ENCODE measurements at places on chromosomes 1 and 21. TPM values are rescaled to one million over a fixed set of nuclear protein-coding genes. Genes with fewer than 3 reads are reported as not detected.
A peak's percentile ranks its signal among the peaks of the same experiment; 100 is the strongest.

DNA sequence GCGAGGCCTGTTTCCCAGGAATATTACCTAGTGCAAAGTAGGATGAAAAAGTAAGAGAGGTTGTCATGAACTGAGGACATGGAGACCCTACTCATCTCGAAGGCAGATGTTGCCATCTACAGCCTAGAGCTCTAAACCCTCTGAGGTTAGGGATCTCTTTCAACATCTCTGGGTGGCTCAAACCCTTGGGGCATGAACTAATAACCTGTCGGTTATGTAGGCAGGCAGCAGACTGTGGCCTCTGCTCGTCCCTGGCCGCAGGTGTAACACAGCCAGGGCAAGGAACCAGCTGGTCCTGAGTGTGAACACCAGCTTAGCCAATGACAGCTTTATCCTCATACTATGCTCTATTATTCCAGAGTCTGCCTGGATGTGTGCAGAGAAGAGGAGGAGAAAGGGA is 13.2 kb downstream of the CAPZB start:
- DNase-seq: no peak

The AGMAT gene
- polyA plus RNA-seq: 0.53 TPM

GRCh38 chr1:210344706-210345105 is 16.0 kb downstream of the HHAT start:
- DNase-seq: peak; percentile 23

The NUP133 gene
- polyA plus RNA-seq: 18.0 TPM

The SCP2 gene
- 225 TPM for polyA plus RNA-seq

DNA sequence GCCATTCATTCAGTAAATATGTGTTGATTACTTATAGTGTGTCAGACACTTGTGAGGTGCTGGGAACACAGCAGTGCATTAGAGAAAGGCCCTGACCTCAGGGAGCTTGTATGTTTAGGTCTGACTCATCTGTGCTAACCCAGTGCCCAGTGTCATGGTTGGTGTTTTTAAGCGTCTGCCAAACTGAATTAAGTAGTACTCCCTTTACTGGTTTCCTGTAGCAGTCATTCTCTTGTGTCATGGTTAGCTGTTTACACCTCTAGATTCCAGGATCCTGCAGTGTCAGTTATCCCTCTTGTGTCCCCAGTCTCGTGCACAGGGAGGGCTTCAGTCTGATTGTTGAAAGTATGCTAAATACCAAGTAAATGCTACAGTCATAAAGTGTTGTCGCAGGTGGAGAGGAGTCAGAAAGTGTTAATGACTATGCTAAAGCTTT is 14.2 kb downstream of the UCK2 start:
- peak; percentile 51 for DNase-seq

The HRNR gene
- polyA plus RNA-seq: not detected

The PSRC1 gene
- polyA plus RNA-seq: 9.9 TPM

- DNase-seq: no peak
Measured at GRCh38 chr1:113057006-113057405, 16.0 kb upstream of the LRIG2 start.

DNA sequence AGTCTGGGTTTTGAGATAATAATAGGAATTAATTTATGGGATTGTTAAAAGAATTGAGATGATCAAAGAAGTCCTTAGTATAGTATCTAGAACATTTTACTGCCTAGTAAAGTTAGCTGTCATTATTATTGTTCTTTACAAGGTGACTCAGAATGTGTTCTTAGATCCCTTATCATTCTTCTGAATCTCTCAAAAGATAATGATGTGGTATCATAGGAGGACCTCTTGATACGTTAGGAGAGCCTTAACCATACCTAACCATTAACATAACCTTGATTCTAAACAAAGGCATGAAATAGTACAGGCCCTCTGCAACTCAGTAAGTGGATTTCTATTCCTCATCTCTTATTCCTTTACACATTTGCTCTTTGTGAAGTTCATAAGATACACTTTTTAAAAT is 246.6 kb upstream of the CACYBP start:
- DNase-seq: no peak

The TNNT2 gene
- polyA plus RNA-seq: 1.4 TPM

DNA sequence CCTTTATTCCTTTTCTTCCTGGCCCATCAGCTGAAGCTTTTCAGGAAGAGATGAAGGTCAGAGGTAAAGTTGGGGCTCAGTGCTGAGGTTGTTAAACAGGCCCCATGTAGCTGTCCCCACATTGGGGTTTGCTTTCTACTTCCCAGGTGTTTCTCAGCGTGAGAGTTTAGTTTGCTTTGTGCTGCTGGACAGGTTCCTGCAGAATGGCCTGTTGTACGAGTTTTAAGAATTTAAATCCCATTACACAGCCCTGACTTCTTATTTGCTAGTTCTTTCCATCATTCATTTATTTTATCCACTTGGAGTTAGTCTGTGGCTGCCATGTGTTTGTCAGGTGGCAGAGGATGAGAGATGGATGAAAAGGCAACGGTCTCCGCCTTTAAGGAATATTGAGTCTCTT is 19.2 kb downstream of the CTPS1 start:
- no peak for DNase-seq

DNA sequence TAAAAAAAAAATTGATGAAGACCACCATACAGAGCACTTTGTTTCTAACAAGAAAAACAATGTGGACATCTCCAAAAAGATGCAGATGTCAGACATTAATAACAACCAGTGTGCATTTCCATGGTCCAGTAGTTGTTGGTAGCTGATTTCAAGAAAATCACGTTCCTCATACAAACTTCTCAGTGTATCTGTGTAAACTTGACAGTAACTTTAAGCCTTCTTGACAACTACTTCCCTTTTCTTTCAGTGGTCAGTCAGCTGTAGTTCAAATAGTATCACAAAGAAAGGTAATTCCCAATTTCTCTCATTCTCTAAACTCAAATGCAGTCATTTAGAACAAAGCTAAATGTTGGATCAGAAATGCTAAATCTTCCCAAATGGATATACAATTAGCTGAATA is 879.9 kb downstream of the AMY1C start:
- no peak for DNase-seq

- DNase-seq: no peak
Measured at GRCh38 chr1:71311376-71311775, 230.5 kb upstream of the ZRANB2 start.

DNA sequence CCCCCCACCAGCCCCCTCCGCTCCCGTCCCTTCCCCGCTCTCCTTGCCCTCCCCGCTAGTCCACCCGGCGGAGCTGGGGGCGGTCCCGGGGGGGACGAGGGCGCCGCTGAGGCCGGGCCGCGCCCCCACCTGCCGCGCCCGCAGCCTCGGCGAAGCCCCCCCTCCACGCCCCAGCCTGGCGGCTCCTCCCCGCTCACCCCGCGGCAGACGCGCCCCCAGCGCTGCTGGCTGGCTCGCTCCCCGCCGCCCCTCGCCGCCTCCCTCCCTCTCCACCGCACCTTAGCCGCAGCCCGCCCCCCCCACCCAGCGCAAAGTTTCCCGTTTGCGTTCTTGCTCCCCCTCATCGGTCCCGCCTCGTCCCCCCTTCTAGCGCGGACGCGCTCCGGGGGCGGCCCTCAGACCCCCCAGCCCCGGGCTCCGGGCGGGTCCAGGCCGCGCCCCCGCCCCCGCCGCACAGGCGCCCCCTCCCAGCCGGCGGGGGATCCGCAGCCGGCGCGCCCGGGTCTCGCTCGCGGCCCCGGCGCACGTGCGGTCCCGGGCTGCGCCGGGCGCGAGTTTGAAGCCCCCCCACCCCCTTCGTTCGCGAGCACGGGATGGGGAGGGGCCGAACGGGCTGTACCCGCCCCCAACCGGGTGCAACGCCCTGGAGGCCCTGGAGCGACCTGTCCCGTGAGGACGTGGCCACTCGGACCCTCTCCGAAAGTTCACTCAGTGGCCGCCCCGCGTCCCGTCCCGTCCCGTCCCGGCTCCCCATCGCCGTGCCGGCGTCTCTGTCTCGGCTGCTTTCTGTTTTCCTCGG is 623 bp downstream of the PTPRF start:
- DNase-seq: no peak

GRCh38 chr1:8161546-8162105 is 135.5 kb upstream of the ERRFI1 start:
- no peak for DNase-seq

DNA sequence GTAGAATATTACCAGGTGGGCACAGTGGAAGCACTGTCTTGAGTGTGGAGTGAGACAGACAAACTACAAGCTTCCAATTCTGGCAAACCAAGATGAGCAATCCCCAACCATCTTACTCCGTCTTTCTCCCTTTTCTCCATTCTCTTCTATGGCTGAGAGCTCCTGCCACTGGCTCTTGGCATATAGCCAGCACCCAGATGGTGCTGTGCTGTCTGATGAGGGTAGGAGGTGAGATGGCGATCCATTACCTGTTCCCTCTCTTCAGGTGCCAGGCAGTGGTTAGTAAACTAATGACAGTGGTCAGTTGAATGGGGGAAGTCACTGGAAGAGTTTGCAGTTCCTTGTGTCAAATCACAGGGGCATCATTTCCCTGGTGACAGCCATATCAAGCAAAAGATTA is 108.4 kb downstream of the FNBP1L start:
- no peak for DNase-seq

The APCS gene
- not detected for polyA plus RNA-seq

DNA sequence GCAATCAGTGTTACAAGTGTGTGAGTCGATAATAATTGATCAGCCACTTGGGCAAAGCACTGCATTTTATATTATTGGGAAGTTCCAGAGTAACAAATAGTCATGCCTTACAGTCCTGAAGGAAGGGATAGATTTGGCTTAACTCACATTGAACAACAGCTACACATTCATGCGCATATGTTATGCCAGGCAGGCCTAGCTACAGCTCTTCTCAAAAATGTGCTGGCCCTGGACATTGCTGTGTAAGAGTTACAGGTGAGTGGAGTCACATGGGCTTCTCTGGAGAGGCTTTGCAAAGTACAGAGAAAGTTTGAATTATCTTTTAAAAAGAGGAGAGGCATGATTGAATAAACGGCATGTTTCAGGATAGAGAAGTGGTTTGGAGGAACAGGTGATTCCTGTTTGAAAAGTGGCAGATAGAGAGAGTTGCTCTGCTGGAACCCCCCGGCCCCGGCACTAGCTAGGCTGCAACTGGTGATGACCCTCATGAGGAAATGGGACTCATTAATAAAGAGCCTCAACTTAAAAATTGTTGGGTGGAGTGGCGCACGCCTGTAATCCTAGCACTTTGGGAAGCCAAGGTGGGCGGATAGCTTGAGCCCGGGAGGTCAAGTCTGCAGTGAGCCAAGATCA is 200.6 kb downstream of the CRB1 start:
- DNase-seq: no peak

DNA sequence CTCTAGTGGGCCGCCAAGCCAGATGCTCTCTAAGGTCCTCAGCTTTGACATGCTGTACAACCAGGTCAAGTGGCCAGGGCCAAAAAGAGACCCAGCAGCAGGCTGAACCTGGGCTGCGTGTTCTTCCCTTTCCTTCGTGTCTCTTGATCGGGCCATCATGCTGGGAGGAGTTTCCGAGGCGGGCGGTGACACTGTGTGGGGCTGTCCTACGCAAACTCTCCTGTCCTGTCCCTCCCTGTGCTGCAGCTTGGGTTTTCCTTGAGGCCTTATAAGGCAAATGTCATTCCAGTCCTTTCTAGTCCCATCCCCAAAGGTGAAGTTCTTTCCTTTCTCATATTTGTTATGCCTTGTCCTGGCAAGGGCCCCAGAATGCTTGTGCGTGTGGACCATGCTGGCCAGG is 56.7 kb downstream of the ARHGEF10L start:
- DNase-seq: no peak

GRCh38 chr1:8752921-8753713 is 64.3 kb downstream of the RERE start:
- DNase-seq: no peak

DNA sequence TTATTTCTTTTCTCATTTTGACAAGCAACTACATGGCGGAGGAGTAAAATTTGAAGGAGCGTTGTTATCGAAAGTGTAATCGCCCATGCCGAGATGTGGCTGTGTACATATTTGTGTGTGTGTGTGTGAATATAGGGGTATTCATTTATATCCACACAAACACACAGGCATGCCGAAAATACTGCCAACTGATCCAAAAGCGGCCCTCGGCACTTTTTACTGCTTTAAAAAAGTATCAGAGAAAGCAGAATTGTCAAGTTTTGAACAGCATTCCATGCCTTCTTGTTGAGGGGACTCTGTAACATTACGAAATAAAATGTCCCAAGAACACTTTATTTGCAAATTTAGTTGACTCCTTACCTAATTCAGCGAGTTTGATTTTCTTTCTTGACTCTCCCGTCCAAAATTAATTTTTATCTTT is 1.1 kb downstream of the PBX1 start:
- peak; percentile 48 for DNase-seq

DNA sequence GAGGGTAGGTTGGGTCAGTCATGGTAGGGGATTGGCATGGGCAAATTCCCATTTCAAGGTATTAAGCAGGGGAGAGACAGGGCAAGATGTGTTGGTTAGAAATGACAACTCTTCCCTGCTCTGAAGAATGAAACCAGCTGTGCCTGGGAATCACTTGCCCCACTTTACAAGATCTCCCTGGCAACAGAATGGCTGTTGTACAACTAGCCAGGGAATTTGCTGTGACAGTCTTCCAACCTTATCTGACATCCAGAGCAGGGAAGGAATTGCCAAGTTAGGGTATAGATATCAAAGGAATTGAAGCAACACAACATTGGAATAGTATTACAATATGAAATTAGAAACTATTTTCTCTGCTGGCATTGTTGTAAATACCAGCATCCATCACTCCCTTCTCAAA is 154.7 kb downstream of the CACNA1E start:
- no peak for DNase-seq

The WDR77 gene
- polyA plus RNA-seq: 62.0 TPM

The GBP6 gene
- not detected for polyA plus RNA-seq

The AK4 gene
- 7.2 TPM for polyA plus RNA-seq

The TEDDM1 gene
- polyA plus RNA-seq: not detected

The HCRTR1 gene
- not detected for polyA plus RNA-seq

The CAMSAP2 gene
- polyA plus RNA-seq: 22.3 TPM

The C1orf115 gene
- 2.2 TPM for polyA plus RNA-seq

DNA sequence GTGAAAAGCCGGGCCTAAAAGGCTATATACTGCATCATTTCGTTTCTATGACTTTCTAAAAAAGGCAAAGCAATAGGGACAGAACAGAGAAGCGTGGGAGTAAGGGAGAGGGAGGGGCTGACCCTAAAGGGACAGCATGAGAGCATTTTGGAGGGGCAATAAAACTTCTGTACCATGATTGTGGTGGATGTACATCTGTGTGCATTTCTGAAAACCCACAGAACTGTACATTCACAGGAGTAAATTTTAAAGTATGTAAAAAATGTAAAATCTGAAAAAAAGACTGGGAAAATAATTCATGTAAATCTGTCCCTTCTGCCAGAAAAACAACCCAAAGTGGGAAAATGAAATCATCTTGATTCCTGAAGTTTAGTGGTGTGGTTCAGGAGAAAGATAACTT is 235.4 kb downstream of the CENPF start:
- peak; percentile 37 for DNase-seq

DNA sequence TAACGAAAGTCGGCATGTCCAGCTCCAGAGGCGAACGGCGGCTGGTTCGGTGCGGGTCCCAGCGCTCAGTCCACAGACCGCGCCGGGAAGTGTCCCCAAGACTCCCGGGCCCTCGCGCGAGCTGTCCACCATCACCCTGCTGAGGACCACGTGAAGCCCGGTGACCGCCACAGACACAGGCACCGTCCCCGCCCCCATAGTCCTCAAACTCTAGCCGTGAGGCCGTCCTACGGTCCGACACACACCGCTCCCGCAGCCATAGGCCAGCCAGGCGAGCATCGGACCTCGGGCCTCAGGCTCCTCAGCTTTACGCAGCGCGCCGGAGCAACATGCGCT is 535 bp downstream of the SETD4 start:
- DNase-seq: no peak

The ANKRD35 gene
- polyA plus RNA-seq: 3.4 TPM

GRCh38 chr1:187244623-187245022 is 415.9 kb downstream of the PLA2G4A start:
- DNase-seq: no peak

- no peak for DNase-seq
Measured at GRCh38 chr1:37037690-37038089, 3.4 kb upstream of the GRIK3 start.

GRCh38 chr1:164895026-164895912 is 336.3 kb downstream of the PBX1 start:
- no peak for DNase-seq

Measured in fibroblast of lung (primary cell).